ENCODE measurements at places on chromosomes 3 and 15.

- DNase-seq = no peak
These were observed 464 bp upstream of the MRPS25 start for GRCh38 chr3:15065550-15066007.

DNA sequence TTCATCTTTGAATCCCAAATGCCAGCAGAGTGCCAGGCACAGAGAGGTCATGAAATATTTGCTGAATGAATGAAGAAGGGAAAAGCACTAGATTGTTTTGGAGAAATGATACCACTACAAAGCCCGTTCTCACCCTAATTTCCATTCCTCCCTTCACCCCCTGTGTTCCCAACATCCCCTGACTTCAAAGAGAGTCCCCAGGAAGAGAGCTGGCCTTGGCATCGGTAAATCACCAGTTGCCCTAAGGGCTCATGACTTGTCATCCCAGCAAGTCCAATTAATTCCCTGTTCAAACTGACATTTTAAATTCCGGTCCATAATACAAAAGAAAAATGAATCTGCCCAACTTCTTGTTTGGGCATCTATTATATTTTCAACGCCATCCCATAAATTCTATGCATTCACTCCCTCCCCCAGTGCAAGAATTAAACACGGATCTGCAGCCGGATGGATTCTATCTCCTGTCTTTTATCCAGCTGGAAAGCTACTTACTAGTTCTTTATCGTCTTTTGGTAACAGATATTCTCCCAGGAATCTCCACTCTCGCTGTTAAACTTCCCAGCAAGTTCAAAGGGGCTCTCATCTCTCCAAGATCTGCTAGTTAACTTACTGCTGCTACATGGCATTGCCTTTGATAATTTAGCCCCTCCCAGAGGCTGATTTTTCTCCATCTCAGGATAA is 63.9 kb upstream of the TSC22D2 start:
- DNase-seq = no peak

- no peak for DNase-seq
These were observed 1.1 kb upstream of the ZNF639 start for GRCh38 chr3:179321668-179322285.

- no peak for DNase-seq
These were observed 251.5 kb downstream of the TUSC7 start for GRCh38 chr3:116961106-116961505.

- no peak for DNase-seq
These were observed 14.9 kb downstream of the TMOD2 start for GRCh38 chr15:51766341-51766740.

- peak; percentile 55 for DNase-seq
These were observed 592.0 kb upstream of the KCNMB2 start for GRCh38 chr3:177944228-177944661.

DNA sequence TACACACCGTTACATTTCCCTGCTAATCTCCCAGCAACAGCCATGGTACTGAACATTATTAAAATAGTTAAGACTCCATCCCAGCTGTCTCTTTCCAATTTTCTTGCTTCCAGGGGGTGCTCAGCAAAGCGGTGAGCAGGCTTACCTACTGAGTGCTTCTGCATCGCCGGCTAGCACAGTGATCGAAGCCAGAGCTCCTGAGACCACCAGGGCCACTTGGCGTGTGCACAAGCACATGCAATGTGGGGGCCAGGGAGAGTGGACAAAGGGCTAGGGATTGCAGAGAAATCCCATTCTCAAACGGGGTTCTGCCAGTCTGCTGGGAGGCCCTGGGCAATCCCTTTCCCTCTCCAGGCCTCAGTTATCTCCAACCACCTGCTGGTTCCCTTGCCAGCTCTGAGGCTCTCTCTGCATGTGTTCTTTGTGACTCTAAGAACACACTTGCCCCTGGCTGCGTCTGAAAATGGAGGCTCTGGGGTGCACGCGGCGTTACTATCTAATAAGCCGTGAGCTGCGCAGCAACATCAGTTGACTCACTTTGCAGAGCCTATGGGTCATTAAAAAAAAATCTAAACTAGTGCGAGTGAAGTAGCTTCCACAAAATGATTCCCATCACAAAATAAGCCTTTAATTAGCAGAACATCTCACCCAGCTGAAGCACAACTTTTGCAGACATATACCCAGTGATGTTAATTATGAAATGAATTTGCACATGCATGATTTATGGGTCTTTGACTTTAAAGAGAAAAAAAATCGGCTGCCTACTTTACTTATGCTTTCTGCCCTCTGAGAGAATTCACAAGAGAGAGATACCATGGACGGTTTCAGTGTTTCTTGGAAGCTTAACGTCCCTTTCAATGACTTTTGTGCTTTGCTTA is 271.5 kb downstream of the TLE3 start:
- DNase-seq = no peak

DNA sequence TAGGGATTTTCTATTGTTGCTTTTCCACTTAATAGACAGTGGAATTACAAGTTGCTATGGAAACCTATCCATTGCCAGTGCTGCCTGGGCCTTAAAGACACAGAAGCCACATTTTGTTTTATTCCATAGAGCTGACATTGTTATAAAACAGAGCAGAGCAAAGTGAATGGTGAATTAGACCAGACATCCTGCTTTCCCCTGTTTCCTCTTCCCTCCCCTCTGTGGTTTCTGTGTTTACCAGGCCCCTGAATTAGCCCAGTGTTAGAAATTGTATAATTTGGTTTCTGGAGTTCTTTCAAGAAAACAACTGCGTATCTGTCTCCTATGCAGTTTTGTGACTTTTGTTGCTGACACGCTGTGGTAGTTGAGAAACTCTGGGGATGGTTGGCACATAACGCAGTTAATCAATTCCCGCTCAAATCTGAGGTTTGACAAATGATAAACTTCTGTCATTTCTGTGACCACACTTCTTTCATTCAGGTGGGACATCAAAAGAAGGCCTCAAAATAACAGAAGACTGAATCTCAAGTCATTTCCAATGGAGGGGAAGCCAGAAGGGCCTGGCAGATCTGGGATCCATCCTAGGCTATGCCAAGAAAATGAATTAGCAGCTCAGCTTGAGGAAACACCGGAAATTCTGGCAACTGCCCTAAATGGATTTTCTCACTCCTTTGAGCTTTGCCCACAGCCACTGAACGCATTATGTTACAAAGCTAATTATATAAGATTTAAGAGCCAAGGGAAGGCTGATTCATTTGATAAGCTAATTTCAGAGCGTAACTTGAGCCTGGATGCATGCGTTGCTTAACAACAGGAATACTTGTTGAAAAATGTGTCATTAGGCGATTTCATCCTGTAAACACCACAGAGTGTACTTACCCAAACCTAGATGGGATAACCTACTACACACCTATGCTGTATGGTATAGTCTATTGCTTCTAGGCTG is 46.9 kb downstream of the NR1D2 start:
- no peak for DNase-seq

DNA sequence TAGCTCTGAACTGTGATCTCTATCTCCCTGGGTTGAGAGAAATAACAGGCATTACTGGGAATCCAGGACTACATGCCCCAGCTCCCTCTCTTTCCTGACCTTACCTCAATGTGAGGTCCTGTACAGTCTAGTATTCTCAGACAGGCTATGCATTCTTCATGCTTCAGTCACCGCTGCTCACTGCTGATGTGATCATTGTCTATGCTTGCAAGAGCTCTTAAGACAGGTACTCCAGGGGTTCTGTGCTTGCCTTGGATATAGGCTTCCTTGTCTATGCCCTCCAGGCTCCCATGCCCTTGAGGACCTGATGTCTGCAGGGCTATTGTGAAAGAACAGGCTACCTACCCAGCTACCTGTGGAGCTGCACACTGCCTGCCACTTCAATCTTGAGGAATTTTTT is 183.6 kb downstream of the MBNL1 start:
- no peak for DNase-seq

DNA sequence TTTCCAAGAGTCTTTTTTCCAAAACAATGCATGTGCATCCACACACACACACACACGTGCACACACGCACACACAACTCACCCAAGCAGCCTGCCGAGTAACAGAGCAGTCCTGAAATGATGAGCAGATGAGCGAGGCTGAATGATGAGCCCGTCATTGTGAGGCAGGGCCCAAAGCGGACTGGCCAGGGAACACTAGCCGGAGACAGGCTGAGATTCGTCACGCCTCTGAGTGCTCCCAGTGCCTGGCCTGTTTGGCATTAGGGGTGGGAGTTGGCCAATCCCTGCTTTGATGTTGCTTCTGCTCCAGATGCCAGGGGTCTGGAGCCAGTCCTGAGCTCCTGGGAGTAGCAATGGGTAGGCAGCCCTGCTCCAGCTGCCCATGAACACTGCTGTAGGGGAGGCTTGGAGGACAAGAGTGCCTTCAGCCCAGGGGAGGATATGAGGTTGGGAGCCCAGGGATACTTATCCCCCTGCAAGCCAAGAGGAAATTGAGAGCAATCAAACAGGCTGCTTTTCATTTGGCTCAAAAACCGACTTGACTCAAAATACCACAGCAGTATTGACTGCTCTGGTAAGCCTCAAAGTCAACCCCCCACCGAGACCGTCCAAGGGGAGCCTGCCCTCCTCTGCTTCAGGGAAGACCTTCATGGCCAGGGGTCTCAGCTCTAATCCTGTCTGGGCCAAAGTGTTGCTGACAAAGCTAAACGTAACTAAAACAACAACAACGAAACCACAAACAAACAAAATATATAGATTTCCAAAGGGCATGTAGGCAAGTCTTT is 22.9 kb downstream of the COLQ start:
- no peak for DNase-seq

GRCh38 chr15:91196768-91197167 is 96.7 kb downstream of the SV2B start:
- no peak for DNase-seq

- no peak for DNase-seq
These were observed 44.8 kb upstream of the GUCA1C start for GRCh38 chr3:108998436-108998835.

- DNase-seq = no peak
These were observed 50.4 kb downstream of the FOXB1 start for GRCh38 chr15:60054472-60054871.

DNA sequence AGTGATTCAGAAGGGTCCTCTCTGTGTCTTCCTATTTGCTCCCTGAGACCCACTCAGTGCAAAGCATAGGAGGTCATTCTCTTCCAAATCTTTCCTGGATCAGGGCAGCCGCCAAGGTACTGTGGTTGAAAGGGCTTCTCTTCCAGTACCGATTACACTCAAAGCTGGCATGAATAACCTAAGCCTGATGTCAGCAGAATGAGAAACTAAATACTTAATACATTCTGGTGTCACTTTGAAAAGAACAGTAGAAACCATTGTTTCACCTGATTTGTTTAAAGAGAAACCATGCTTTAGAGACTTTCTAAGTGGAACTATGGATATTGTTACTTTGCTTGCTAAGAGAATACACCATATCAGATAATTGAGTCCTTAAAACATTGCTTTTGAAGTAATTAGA is 50.2 kb downstream of the PDHB start:
- DNase-seq = no peak

GRCh38 chr3:17905996-17906395 is 163.6 kb upstream of the TBC1D5 start:
- no peak for DNase-seq

DNA sequence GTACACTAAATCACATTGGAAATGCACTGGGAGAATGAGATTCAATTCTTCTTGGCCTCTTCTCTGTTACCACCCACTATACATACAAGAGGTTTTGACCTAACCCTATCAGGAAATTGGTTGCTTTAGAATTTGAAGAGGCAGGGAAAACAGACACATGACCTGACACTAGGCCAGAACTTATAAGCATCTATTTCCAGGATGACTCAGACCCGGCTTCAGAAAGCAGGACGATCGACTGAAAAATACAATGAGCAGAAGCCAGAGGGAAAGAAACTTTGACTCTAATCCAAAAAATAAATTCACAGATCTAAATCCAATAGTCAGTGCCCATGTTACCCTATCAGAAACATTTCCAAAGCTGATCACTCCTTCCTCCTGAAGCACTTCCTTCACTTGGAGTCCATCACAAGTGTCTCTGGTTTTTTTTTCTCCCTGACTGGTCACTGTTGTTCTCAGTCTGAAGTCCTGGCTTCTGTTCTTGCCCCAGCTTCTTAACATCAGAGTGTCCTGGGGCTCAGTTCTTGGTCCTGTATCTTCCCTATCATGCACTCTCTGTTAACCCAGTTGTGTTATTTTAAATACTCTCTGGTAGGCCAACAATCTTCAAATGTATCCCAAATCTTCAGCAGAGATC is 133.6 kb downstream of the P2RY1 start:
- DNase-seq = no peak

GRCh38 chr3:54870423-54870822 is 57.4 kb downstream of the LRTM1 start:
- DNase-seq = no peak

GRCh38 chr15:98859149-98859548 is 148.4 kb downstream of the PGPEP1L start:
- no peak for DNase-seq

DNA sequence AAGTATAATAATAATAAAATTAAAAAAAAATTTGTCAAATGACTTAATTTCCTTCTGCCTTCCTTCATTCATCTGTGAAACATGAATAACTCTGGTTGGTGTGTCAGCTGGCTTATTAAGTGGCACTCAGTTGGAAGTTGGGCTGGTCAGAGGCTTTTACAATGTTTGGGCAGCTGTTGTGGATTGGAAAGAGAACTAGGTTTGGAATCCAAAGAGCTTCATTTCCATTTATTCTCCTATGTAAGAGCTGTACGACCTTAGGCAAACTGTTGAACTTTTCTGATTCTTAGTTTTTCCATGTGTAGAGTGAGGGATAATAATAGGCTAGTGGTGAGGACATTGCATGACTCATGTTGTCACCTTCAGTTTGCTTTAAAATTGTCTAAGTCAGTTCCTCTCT is 606.7 kb downstream of the PDCD6IP start:
- DNase-seq = no peak

DNA sequence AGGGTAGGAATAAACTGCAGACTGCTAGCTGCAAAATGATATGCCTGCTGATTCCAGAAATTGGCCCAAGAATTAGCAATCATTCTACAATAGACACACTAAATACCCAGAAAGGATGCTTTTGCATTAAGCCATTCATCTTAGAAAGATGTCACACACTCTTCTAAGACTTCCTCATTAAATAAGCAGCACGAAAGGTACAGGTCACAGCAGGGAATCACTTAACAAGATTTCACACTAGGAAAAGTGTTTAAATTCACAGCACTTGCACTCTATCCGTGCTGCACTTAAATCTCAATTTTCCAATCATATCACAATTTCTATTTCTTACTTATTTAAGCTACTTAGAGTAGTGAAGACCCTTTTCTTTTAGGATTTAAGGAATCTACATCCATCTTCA is 372.8 kb upstream of the CBLB start:
- DNase-seq = no peak
